ENCODE measurements at places on chromosomes 3 and 15.

DNA sequence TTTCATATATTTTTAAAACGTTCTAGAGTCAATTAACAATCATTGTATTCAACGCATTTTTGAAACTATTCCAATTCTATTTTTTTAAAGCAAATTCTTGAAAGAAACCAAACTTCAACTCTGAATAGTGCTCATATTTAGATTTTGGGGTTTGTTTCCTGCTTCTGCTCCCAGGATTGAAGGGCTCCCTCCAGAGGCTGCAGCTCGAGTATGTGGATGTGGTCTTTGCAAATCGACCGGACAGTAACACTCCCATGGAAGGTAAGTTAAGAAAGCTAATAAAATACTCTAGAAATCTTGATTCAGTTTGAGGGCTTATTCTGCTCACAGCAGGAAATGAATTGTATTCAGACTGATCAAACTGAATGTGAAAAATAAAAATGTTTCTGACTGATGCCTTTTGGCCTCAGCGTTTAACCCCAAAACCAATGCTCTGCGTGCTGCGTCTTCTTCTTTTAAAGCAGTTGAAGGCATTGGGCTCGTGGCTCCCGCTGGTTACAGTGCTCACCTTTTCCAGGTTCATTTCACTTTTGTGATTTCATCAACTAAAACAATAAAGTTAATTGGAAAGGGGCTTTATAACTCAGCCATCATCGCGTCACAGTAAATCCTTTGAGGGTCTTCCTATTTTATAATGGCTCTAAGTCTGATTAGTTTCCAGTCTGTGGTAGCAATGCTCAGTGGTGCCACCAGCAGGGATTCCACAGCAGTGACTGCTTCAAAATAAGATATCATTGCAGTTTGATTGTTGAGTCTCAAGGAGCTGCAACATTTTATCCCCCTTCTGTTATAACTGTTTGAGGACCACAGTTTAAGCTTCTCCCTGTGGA lies 80.1 kb downstream of the SSR3 start:
- no peak for DNase-seq

DNA sequence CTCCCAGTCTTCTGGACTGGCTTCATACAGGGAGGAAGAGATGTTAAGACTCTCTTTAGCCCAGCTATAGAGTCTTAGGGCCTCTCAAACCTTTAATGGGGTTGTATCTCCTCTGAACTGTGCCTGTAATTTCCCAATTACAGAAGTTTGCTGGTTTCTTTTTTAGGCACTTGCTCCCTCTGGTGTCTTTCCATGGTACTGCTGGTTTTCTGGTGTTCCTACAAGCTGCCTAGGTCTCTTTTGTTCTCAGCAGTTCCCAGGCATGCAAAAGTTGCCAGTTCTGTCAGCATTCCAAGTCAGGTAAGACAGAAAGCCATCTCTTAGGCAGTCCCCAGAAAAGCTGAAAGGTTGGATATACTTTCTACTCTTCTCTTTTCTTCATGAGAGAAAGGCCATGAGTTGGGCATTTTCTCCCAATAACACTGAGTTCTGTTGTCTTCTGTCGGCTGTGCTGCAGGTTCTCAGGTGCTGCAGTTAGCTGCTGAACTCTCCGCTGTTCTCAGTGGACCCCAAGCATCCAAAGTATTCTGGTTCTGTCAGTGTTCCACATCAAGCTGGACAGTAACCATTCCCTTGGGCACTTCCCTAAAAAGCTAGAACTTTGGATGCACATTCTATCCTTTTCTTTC lies 54.4 kb upstream of the EHHADH start:
- peak; percentile 31 for DNase-seq

GRCh38 chr15:68781766-68782588 lies 38.7 kb downstream of the ANP32A start:
- DNase-seq = no peak

GRCh38 chr15:72197460-72198355 lies at the start of gene GRAMD2A:
TSS of gene GRAMD2A (minus strand) at chr15:72197787.
- peak; percentile 14 for DNase-seq

DNA sequence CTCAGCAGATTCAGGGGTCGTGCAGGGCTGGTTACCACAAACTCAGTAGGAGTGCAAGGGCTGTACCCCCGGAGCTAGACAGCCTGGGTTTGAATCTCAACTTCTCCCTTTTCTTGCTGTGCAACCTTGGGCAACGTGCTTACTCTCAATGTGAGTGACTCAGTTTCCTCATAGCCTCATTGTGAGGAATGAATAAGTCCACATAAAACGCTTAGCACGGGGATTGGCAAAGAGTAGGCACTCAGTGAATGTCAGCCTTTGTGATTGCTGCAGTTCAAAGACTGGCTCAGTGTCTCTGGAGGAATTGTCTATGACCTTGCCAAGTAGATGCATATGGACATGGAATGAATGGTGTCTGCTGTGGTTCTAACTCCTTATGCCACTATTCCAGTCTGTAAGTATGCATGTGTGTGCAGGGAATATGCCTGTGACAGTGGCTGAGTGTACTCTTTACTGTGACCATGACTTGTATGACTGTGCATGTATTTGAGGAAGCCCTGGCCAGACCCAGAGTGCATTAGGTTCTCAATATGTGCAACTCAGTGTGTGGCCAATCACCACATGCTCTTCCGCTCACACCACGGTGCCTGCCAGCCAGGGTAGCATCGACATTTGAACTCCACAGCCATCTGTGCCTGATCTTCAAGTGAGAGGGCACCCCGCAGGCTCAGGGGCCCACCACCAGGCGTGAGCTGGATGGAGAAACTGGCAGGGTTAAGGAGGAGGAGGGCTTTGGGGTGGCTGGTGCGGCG lies 900 bp upstream of the HYAL3 start:
- peak; percentile 78 for DNase-seq

- DNase-seq = no peak
Observed at GRCh38 chr3:162704238-162704637, 1207.6 kb downstream of the OTOL1 start.

Measured in midbrain (tissue), 1 donor.